ENCODE measurements at places on chromosomes 13 and 19. TPM values are rescaled to one million over a fixed set of nuclear protein-coding genes. Genes with fewer than 3 reads are reported as not detected.

DNA sequence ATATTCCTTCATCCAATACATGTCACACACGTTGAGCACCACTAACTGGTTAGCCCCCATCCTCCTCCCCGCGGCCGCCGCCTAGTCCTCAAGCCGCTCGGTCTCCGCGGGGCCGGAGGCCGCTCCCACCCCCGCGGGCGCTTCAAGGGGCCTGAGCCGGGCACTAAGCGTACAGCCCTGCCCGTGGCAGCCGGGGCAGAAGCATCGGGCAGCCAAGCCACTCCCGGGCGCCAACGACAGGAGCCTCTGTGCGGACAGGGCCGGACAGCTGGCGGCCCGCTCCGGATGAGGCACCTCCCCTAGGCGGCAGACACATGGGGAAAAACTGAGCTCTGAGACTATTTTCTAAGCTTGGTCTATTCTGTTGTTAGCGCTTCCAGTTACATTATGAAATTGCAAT is 2.8 kb upstream of the ZNF543 start:
- no peak overlapping the region for H3K27ac ChIP-seq
- no peaks in the 10 kb centered on the region for H3K36me3 ChIP-seq
- no peak overlapping the region for H3K4me3 ChIP-seq
- peaks cover 21% of the 10 kb centered on the region for H3K4me1 ChIP-seq

The PABPC3 gene
- total RNA-seq, result 0.32 TPM

- no peak overlapping the region for H3K27ac ChIP-seq
- DNase-seq, result no peak
- H3K4me1 ChIP-seq, result no peaks in the 10 kb centered on the region
- no peaks in the 10 kb centered on the region for H3K27me3 ChIP-seq
- H3K36me3 ChIP-seq, result no peaks in the 10 kb centered on the region
- no peak overlapping the region for H3K4me3 ChIP-seq
Measured at GRCh38 chr13:80306337-80306972, 34.5 kb downstream of the SPRY2 start.

DNA sequence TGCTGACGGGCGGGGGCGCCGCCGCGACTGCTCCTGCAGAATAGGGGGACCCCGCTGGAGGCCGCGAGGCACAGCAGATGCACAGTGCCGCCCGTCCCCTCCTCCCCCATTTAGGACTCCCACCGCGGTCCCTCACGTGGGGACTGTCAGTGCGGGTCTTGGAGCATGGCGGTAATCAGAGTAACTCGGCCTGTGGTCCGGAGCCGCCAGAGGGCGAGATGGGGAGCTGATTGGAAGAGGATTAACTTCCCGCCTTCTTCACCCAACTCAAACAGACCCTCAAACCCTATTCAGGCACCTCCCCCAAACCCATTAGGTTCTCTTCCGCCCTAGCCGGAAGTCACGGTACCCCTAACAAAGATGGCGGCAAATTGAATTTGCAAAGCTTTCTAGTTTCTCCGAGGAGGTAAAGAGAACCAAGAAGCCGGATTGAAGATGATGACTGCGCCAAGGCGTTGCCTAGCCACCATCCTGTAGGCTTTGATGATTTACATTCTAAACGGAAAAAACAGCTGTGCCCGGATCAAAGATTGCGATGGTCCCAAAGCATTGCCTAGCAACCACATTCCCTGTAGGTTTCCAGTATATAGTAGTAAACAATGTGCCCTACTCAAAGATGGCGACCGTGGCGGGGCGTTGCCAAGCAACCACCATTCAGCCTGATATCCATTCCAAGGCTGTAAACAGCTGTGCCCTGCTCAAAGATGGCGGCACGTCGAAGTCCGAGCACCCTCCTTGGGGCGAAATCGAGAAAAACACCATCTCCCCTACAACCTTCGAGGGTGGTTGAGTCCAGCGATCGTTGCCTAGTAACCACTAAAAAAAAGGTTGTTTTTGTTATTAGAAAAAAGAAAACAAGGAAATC is at the start of gene FUZ:
Gene FUZ (minus strand): TSS at position 296 of the 865 bp plus-strand sequence. CDS start 186 bp downstream, at position 110.
- peak within 1 kb of the TSS; percentile 87 for H3K4me3 ChIP-seq
- peak within 1 kb of the TSS; percentile 99 for H3K27ac ChIP-seq
- no peaks in the 10 kb centered on the region for H3K36me3 ChIP-seq
- peak; percentile 93 for DNase-seq

The UBL3 gene
- 34.6 TPM for total RNA-seq

GRCh38 chr13:53159431-53159830 is 130.8 kb downstream of the OLFM4 start:
- H3K27me3 ChIP-seq, result no peaks in the 10 kb centered on the region
- no peak for DNase-seq
- no peak overlapping the region for H3K4me3 ChIP-seq
- no peaks in the 10 kb centered on the region for H3K36me3 ChIP-seq
- no peak overlapping the region for H3K27ac ChIP-seq

DNA sequence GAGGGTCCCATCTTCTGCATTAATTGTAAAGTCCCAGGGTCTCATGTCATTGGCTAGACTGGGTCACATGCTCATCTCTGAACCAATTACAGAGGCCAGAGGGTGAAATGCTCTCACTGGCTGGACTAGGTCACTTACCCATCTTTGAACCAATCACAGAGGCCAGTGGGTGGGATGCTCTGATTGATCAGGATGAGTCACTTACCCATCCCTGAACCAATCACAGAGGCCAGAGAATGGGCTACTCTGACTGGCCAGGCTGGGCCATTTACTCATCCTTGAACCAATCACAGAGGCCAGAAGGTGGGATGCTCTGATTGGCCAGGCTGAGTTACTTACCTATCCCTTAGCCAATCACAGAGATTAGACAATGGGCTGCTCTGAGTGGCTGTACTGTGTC is 5.3 kb downstream of the MISP start:
- no peak for DNase-seq
- H3K4me1 ChIP-seq, result no peaks in the 10 kb centered on the region
- H3K27me3 ChIP-seq, result peaks cover 33% of the 10 kb centered on the region
- no peaks in the 10 kb centered on the region for H3K36me3 ChIP-seq

The FGF14 gene
- total RNA-seq, result not detected

DNA sequence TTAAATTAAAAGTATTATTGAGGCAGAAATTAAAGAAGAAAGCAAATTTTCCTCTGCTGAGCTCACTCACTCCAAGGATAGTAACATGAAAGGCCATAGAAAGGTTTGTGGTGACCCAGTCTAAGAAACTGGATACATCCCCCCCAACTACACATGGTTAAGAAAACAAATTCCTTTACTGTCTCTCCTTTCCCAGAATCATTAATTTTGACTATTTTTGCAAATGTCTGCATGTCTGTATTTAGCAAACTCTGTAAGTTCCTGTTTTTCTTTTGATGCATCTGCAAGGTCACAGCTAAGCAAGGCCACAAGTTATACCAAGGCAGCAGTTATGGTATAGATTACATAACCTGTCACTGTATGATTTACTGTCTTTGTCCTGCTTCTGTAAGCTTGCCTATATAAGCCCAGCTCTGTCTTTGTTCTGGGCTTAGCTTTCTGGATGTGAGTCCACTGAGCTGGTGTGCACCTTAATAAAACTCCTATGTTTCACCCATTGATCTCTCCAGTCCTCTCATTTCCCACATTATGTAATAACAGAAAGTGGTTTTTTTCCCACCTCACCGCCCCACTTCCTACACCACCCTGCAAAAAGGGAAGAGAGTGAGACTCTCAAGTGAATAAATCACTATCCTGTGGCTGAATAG is 8.5 kb upstream of the ZNF83 start:
- no peak overlapping the region for H3K4me3 ChIP-seq
- peaks cover 2% of the 10 kb centered on the region for H3K36me3 ChIP-seq
- DNase-seq, result no peak
- no peak overlapping the region for H3K27ac ChIP-seq

The OR4F17 gene
- total RNA-seq, result not detected

- no peaks in the 10 kb centered on the region for H3K27me3 ChIP-seq
- peaks cover 43% of the 10 kb centered on the region for H3K4me1 ChIP-seq
- no peak overlapping the region for H3K4me3 ChIP-seq
- H3K27ac ChIP-seq, result no peak overlapping the region
Measured at GRCh38 chr19:55391702-55392615, 6.2 kb downstream of the RPL28 start.

The AP3D1 gene
- total RNA-seq, result 89.9 TPM

DNA sequence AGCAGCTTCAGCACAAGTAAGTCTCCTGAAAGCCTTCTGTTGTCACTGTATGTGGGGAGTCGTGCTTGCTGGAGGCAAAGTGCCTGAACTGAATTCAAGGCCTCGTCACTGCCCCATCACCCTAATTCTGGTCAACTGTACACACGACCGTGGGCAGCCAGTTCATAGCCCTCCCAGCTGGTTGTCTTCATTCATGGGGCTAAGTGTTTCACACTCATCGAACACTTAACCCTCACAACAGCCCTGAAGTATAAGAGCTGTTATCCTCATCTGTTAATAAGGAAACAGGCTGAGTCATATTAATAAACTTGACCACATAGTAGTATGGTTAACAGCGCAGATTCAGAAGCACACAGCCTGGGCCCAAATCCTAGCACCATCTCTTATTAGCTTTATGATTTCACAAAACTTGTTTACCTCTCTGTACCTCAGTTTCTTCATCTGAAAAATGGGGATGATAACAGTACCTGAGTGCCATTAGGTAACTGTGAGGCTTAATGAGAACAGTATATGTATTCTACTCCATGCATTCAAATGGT is 66.7 kb downstream of the CDADC1 start:
- H3K27me3 ChIP-seq, result no peaks in the 10 kb centered on the region
- no peaks in the 10 kb centered on the region for H3K36me3 ChIP-seq
- H3K4me1 ChIP-seq, result no peaks in the 10 kb centered on the region
- H3K27ac ChIP-seq, result no peak overlapping the region
- DNase-seq, result no peak

The ZNF69 gene
- total RNA-seq, result 5.3 TPM

DNA sequence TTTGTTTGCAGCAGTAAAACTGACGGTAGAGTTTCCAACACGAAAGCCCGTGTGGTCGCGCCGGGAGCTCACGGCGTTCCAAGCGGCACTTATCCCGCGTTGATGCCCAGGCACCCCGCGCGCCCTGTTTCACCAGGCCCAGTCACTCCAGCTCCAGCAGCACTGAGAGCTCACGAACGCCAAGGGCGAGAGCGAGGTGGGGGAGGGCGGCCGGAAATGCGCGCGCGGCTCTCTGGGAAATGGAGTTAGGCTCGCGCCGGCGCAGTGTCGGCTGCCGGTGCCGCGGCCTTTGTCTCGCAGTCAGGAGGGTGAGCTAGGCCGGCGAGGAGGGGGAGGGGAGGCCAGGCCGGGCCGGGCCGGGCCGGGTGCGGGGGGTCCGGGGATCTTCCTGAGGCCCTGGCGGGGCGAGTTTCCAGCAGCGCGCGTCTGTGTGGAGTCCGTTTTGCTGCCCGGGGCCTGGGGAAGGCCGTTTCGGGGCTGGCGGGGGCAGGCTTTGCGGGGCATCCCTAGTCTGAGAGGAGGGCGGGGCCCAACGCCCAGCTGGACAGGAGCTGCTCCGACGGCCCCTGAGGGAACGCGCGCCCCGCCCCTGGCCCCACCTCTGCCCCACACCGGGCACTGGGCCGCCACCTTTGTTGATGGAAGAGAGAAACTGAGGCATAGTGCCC is at the start of gene ZNF135:
Gene ZNF135 (plus strand): TSS at position 280 of the 668 bp plus-strand sequence. CDS start 721 bp downstream, outside the sequence.
- H3K4me1 ChIP-seq, result no peaks in the 10 kb centered on the region
- no peak within 1 kb of the TSS for H3K27ac ChIP-seq
- H3K36me3 ChIP-seq, result no peaks in the 10 kb centered on the region

DNA sequence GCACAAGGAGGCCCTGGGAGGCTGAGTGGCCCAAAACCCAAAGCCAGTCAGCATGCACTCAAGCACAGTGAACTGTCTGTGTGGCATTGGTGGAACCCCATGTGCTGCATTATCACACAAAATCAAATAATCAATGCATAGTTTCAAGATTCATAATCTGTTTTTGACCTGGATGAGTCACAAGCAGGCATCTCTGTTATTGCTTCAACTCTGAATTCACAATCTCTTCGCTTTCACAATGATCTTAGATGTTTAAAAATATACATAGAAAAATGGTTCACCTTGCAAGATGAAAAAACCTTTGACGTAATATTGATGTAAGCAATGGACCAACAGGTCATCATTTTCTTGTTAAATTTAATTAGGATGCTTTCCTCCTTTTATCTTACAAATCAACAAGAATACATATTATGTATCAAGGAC is 455.4 kb downstream of the IRS2 start:
- no peaks in the 10 kb centered on the region for H3K27me3 ChIP-seq
- DNase-seq, result no peak
- H3K4me3 ChIP-seq, result no peak overlapping the region
- H3K27ac ChIP-seq, result no peak overlapping the region
- H3K4me1 ChIP-seq, result no peaks in the 10 kb centered on the region
- H3K36me3 ChIP-seq, result no peaks in the 10 kb centered on the region

DNA sequence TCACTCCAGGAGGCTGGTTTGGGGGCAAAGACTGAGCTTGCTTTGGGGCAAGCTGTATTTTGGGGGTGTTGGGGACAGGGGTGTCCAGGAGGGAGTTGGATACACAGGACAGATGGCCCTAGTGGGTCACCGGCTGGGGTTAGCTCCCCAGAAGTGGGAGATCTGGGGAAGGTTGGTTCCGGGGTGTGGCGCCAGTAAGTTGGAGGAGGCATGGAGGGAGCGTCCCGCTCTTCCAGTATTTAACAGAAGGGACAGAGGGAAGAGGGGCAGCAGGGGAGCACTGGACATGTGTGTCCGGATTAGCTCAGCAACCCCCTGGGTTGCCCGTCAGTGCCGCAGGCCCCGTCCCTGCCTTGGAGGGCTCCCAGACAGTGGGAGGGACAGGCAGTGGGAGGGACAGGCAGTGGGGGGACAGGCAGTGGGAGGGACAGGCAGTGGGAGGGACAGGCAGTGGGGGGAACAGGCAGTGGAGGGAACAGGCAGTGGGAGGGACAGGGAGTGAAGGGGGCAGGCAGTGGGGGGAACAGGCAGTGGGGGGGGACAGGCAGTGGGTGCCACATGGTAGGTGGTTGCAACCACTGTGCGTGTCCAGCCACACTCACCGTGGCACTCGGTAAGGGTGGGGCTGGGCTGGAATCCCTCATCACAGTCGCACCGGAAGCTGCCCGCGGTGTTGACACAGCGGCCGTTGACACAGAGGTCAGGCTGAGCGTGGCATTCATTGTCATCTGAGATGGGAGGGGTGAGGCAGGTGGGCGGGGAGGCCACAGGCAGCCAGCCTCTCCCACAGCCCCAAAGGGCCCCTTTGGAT is 33.2 kb downstream of the CCL25 start:
- H3K4me1 ChIP-seq, result no peaks in the 10 kb centered on the region
- no peaks in the 10 kb centered on the region for H3K36me3 ChIP-seq
- no peaks in the 10 kb centered on the region for H3K27me3 ChIP-seq
- no peak overlapping the region for H3K4me3 ChIP-seq
- DNase-seq, result no peak

The PPM1N gene
- 7.0 TPM for total RNA-seq

- no peaks in the 10 kb centered on the region for H3K36me3 ChIP-seq
- H3K27ac ChIP-seq, result no peak overlapping the region
- no peak overlapping the region for H3K4me3 ChIP-seq
- no peak for DNase-seq
Measured at GRCh38 chr19:36254848-36255247, 39.9 kb downstream of the ZNF146 start.

- H3K27me3 ChIP-seq, result no peaks in the 10 kb centered on the region
- no peak overlapping the region for H3K27ac ChIP-seq
- no peak for DNase-seq
- no peak overlapping the region for H3K4me3 ChIP-seq
- H3K36me3 ChIP-seq, result peaks cover 46% of the 10 kb centered on the region
- H3K4me1 ChIP-seq, result no peaks in the 10 kb centered on the region
Measured at GRCh38 chr19:43842007-43842406, 14.9 kb downstream of the ZNF283 start.

The MYH14 gene
- not detected for total RNA-seq

The ZNF439 gene
- 25.3 TPM for total RNA-seq

- no peak overlapping the region for H3K27ac ChIP-seq
- H3K36me3 ChIP-seq, result no peaks in the 10 kb centered on the region
- no peak for DNase-seq
- peaks cover 5% of the 10 kb centered on the region for H3K4me1 ChIP-seq
- H3K4me3 ChIP-seq, result no peak overlapping the region
- H3K27me3 ChIP-seq, result peaks cover 2% of the 10 kb centered on the region
Measured at GRCh38 chr13:50612717-50613116, 230.8 kb downstream of the DLEU7 start.

Data from T-cell (primary cell).